ENCODE measurements at places on chromosomes 16 and 17.

- DNase-seq: no peak
Observed at GRCh38 chr16:83185902-83186301, 559.1 kb downstream of the CDH13 start.

DNA sequence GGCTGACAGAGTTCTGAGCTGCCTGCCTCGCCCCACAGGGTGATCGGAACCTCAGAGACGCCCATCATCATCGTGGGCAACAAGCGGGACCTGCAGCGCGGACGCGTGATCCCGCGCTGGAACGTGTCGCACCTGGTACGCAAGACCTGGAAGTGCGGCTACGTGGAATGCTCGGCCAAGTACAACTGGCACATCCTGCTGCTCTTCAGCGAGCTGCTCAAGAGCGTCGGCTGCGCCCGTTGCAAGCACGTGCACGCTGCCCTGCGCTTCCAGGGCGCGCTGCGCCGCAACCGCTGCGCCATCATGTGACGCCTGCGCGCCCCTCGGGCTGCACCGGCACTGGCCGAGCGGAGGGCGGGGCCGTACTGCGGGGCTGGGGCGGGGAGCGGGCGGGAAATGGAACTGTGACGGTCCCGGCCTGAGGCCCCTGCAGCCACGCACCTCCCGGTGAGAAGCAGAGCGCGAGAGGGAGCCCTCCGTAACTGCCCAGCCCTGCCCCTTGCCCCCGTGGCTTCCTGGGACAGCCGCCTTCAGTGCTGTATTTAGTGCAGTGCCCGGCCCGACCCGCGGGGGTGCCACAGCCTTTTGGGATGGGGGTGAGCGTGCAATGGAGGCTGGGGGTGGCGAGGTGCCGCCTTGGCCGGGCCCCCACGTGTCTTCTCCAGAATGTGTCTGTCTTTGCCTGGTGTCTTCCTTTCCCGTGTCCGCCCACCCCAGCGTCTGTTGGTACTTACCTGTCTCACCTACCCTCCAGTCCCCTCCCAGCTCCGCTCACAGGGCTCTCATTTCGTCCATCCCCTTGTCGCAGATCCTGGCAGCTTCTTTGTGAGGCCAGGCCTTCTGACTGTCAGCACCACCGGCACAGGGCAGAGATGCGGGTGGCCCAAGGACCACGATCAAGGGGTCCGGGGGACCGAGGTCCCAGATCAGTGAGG is 9.8 kb downstream of the RASL10B start:
- no peak for DNase-seq

DNA sequence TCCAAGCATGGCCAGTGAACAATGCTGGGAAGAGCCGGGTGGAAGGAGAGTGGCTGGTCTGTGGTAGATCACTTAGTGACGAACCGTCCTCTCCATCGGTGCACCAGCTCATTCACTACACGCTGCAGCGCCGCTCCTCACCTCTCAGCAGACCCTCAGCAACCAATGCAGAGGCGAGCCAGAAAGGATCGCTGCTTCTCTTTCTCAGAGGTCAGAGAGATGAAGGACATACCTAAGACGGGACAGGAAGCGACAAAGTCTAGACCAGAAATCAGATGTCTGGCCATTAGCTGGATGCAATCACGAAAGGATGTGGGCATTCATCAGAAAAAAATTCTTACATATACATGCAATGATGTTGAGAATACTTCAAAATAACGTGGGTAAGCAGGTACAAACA is 26.9 kb downstream of the NSMCE1 start:
- DNase-seq: no peak

- DNase-seq: no peak
Observed at GRCh38 chr17:77045441-77046041, 95.2 kb upstream of the SEC14L1 start.

- no peak for DNase-seq
Observed at GRCh38 chr17:77535435-77535834, 394.7 kb downstream of the SEC14L1 start.

GRCh38 chr17:72064606-72065193 is 56.1 kb upstream of the SOX9 start:
- DNase-seq: no peak

DNA sequence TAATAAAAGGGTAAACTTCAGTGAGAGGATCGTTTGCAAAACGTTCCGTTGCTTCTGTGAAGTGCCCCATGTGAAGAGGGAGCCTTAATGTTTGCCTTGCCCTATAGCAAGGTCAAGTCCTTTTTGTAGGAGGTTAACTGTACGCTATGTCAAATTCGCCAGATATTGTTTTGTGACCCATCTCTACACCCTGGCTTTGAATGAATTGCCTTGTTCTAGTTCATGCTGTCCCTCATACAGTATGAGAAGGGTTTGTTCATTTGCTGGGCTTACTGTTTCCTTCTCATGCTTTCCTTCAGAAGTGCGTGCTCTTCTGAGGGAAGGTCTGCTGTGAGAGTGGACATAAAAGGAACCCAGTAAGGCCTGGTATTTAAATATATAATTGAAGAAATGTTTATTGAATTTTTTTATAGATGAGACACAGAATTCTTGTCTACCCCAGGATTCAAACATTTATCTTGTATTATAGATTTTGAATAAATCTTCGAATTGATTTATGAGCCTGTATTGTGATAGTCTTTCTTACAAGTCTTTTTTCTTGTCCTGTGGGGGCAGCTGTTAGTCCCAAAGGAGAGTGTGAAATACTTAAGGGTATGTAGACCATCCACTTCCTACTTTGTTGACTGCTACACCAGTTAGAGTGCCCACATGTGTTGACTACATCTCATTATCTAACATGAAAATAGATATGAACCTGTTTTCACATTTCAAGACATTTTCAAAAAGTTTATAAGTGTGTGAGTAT is 1.7 kb downstream of the MAP3K3 start:
- no peak for DNase-seq

DNA sequence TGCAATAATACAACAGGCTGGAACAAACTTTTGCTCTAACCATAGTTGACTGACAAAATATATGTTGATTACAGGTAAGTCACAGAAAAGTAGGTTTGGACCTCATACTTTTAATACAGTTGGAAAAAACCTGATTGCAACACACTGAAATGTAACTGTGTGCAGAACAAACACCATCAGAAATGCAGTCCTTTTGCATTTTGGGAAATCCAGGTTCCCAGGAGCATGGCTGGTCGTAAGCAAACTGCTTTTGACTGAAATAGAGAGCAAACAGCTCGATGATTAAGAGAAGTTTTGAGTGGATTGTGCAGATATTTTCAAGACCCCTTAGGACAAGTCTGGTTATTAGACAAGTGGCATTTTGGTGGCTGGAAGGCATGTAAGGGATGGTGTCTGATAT is 8.0 kb downstream of the IGF2BP1 start:
- no peak for DNase-seq

GRCh38 chr17:37506678-37507077 is 17.0 kb downstream of the DUSP14 start:
- DNase-seq: no peak

DNA sequence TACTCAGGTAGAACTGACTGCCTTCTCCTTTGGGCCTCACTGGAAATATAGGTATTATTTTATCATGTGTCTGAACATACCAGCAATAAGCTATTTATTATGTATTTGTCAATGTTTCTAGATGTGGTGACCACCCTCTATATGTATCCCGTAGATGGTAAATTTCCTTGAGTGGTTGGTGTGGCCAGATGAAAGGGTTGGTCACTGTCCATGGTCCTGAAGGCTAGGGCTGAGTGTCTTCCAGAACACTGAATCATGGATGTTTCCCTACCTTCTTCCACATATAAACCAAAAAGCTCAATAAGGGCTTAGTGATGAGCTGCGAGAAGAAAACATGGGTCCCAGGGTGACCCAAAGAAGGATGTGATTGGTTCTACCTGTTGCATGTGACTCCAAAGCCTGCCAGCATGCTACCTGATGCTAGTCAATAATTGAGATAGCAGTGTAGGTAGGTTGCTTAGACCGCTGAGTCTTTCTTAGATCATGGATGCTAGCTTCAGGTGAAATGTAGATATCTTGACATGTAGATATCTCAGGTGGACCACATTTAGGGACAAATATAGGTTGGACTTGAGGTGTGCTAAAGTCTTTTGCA is 150.3 kb downstream of the ASIC2 start:
- DNase-seq: no peak

DNA sequence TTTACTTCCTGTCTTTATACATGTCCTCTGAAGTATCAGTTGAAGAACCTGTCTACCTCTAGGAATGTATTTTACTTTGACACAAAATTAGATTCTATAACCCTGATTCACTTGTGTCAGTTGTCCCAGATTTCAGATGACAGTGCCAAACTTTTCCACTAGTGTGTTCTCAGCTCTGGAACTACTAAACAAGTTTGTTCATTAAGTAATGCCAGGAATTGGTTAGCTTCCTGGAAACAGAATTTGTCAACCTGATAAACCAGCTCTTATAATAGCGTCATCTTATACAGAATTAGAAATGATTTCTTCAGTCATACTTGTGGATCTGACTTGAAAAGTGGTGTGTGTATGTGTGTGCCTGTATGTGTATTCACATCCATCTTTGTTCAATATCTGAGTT is 7.4 kb downstream of the MAP3K3 start:
- DNase-seq: no peak

DNA sequence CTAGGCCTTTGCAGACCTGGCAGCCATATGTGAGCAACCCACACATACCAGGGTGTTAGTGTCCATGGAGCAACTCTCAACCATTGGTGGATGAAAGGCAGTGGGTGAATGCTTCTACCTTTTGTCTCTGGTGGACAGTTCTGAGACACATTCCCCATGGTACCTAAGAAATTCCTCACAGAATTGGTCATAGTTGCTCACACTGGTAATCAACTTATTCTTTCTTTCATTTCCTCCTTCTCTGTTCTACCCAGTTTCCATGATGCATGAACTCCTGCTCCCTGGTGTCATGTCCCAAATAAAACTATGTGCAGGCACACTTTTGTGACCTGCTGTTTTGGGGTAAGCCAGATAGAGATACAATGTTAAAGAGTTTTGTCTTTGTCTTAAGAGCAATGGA is 33.2 kb upstream of the MPHOSPH6 start:
- no peak for DNase-seq

GRCh38 chr16:88472637-88473205 is 19.6 kb downstream of the ZFPM1 start:
- no peak for DNase-seq

GRCh38 chr17:42308446-42308845 is 20.1 kb downstream of the STAT5A start:
- DNase-seq: no peak

GRCh38 chr17:76531486-76532038 is 5.9 kb downstream of the CYGB start:
- DNase-seq: no peak

DNA sequence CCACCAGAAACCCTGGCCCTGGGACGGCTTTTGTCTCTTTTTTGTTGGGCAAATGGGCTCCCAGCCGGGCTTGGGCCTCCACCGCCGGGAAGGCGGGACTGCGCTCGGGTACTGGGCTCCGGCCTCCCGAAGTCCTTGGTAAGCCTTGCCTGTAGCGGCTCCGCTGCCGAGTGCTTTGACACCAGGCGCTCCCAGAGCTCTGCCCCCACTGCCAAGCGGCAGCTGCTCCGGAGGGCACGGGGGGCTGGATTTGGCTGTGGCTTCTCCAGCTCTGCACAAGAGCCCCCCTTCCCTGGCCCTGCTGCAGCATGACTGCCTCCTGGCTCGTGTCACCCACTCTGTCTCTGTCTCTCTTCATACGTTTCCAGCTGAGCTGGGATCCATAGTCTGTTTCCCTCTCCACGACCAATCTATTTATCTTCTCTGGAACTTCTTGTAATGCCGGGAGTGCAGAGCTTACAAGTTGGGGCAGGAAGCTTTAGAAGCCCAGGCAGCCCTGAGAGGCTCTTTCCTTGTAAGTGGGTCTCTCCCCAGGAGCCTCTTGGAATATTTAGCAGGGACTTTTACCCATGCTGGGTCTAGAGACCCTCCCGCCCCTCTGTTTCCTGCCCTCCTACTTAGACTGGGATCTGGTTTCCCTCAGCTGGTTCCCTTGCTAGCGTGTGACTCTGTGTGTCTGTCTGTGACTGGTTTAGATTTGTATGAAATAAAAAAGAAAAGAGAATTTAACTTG is 246.9 kb upstream of the GSE1 start:
- no peak for DNase-seq

DNA sequence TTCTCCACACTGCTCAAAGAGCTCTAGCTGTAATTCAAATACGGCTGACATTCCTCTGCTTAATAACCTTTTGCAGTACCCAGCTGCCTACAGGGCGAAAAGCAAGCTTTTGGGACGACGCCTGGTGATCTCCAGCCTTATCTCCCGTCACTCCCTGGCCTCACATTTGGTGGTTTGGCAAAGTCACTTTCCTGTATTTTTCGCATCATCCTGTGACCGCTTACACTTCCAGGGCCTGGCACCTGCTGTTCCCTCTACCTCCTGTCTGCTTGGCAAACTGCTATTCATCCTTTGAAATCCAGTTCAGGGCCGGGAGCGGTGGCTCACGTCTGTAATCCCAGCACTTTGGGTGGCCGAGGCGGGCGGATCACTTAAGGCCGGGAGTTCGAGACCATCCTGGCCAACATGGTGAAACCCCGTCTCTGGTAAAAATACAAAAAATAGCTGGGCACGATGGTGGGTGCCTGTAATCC is 2.7 kb upstream of the BHLHA9 start:
- DNase-seq: no peak

DNA sequence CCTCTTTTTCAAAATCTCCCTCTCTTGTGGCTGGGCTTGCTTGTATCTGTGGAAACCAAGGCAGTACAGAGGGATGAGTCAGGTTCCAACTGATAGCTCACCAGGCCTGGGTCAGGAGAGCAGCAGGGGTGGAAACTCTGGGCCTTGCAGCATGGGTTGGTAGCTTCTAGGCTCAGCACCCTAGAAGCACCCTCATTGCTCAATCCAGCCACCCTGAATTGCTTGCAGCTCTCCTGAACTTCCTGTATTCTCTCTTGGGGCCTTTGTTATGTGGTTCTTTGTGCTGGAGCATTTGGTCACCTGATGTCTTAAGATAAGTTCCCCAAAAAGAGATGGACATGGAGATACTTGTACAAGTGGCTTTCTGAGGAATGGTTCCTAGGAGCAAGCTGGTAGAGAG is 169.4 kb downstream of the IRX5 start:
- no peak for DNase-seq

DNA sequence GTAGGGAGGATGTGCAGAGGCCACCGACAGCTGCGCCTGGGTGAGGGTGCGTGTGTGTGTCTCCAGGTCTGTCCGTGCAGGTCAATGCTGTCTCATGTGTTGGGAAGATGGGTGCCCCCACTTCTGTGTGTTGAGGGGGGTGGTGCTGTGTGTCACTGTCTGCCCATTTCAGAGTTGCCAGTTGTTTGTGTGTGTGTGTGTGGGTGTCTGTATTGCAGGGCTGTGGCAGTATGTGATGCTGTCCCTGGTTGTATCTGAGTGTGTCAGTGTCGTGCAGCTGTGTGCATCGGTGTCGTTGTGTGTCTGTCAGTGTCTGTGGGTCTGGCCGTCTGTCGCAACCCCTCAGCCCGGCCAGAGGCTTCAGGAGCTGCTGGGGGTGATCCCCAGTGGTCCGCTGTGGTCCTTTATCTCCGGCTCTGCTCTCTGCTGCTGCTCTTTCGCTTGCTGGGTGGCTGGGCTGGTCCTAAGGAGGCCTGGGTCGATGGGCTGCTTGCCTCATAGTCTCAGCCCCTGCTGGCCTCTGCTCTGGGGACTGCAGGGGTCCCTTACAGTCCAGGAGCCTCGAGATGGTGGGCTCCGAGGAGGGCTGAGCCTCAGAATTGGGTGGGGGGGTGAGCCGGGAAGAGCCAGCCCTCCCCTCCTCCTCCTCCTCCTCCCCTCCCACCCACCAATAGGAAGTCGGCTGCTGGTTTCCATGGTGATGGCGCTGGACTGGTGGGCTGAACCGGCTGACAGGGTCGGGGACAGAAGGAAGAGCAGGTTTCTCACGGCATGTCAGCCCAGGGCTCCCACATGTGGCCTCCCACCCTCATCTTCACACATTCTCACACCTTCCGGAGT is at the start of gene TSPOAP1:
Gene TSPOAP1 (minus strand): TSS at position 601 of the 840 bp plus-strand sequence. CDS start 875 bp downstream, outside the sequence.
- no peak for DNase-seq

- DNase-seq: no peak
Observed at GRCh38 chr17:29138971-29139691, 41.1 kb downstream of the MYO18A start.

Data from NCI-H748 treated with DMSO at 0.1 percent for 48 hours (cell line).